ENCODE measurements at places on chromosomes 5 and 9. TPM values are rescaled to one million over a fixed set of nuclear protein-coding genes. Genes with fewer than 3 reads are reported as not detected.

DNA sequence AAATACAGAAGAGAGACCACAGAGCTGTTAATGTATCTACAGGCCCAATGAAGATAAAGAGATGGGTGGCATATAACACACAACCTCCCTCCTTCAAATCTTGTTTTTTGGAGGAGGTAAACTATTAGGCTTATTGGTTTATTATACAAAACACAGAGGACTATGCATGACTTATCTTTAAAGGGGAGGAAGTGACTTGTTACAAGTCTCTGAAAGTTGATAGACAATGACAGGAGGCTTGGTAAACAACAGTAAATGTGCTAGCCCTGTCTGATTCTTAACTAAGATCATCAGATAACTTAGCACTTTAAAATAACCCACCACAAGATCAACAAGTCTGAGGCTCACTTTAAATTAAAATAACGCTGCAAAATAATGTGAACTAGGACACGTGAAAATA lies 219.0 kb downstream of the MLLT3 start:
- H3K36me3 ChIP-seq = no peaks in the 10 kb centered on the region
- H3K27ac ChIP-seq = no peak overlapping the region
- peaks cover 2% of the 10 kb centered on the region for H3K4me1 ChIP-seq
- H3K27me3 ChIP-seq = no peaks in the 10 kb centered on the region
- DNase-seq = no peak
- no peak overlapping the region for H3K4me3 ChIP-seq

The SPATA31D4 gene
- not detected for total RNA-seq

The BTNL9 gene
- total RNA-seq = not detected

The F2R gene
- total RNA-seq = 42.4 TPM

The SHOC1 gene
- not detected for total RNA-seq
